ENCODE measurements at places on chromosomes 2 and 18. TPM values are rescaled to one million over a fixed set of nuclear protein-coding genes. Genes with fewer than 3 reads are reported as not detected.
A peak's percentile ranks its signal among the peaks of the same experiment; 100 is the strongest.

DNA sequence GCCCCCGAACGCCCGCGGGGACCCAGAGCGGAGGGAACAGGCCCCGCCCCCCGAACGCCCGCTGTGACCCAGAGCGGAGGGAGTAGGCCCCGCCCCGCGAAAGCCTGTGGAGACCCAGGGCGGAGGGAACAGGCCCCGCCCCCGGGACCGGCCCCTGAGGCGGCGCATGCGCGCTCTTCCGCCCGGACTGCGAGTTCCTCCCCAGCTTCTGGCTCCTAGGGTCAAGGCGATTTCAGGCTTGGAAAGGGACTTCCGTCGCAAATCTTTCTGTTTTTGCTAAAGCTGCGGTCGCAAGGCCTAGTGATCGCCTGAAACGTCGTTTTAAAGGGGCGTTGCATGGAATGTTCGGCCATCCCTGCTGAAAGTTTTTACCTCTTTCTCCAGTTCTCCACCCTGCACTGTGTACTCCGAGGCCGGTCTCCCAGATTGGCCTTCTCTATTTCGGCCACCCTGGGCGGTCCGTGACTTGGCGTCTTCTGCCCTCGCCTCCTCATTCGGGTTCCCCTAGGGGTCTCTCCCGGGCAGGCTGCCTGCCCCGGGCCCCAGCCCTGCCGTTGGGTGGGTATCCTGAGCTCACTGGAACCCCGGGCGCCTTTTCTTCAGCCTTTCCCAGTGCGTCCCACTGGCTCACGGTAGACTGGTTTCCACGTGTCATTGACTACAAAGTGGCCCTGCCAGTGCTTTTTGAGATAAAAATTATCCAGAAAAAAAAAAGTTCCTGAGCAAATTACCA lies 372 bp upstream of the WDSUB1 start:
- DNase-seq: peak; percentile 86

DNA sequence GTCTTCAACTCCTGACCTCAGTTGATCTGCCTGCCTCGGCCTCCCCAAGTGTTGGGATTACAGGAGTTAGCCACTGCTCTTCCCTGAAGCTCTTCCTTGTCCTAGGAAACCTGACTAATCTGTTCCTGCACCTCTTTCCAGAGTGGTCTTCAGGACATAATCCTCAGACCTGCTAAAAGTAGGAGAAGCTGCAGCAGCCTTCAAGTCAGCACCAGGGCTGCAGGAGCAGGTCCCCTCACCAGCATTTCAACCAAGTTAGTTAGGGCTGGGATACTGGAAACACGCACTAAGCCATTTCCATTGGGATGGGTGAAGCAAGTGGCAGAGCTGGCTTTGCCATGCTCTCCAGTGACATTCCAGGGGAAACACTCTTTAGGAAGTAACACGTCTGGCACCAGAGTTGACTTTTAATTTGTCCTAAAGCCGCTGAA lies 9.9 kb downstream of the NCL start:
- DNase-seq: no peak

GBX2 gene
- total RNA-seq: not detected

- DNase-seq: no peak
Measured at GRCh38 chr2:181973171-181973783, 12.4 kb upstream of the PPP1R1C start.

DNA sequence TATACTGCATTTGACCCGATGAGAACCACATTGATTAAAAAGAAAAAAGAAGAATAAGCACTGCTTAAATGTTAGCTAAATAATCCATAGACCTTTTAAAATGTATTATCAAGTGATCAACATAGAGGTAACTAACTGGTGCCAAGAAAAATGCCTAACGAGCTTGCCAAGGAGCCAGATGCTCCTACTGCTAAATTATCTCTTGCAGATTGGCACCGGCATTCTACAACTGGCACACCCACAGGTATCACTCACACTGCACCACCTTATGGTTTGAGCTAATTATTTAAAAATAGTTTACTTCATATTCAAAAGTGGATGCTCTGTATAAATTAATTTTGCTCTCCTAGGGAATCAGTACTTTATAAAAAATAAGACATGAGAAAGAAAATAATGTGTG lies 341.6 kb upstream of the CDH7 start:
- no peak for DNase-seq

DNA sequence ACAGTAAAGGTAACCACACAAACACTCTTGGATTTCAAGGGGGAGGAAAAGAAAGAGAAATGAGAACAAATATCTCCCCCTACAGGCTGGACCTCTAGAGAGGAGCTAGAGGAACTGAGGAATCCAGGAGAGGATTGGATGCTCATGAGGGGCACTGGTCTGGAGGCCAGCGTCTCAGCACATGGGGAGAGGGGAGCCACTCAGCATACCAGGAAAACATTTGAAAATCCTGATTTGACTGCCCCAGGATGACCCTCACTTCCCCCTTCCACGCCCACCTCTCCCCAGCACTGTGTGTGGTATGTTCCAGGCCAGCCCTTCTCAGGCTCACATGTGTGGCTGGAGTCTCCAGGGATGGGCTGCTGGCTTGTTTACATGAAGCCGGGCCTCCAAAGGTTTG lies 396.8 kb upstream of the ID2 start:
- peak; percentile 15 for DNase-seq

GRCh38 chr2:148590612-148591011 lies 53.9 kb upstream of the EPC2 start:
- DNase-seq: no peak

DNA sequence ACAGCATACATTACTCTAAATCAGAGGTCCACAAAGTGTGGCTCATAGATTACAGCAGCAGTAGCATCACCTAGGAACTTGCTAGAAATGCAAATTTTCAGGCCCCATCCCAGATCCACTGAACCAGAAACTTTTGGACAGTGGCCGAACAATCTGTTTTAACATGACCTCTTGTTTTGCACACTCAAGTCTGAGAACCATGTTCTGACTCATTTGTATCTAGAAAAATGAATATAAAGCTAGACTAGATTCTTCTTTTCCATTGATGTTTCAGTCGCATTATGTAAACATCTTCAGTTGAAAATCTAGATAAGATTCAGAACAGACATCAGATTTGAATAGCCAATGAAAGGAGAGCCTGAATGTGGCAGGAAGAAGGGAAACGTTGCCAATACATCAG lies 608.8 kb downstream of the LRP1B start:
- DNase-seq: peak; percentile 4

GRCh38 chr2:105403783-105404698 lies 5.2 kb upstream of the FHL2 start:
- peak; percentile 100 for DNase-seq

- DNase-seq: no peak
Measured at GRCh38 chr2:11990576-11990975, 244.1 kb downstream of the LPIN1 start.

DNA sequence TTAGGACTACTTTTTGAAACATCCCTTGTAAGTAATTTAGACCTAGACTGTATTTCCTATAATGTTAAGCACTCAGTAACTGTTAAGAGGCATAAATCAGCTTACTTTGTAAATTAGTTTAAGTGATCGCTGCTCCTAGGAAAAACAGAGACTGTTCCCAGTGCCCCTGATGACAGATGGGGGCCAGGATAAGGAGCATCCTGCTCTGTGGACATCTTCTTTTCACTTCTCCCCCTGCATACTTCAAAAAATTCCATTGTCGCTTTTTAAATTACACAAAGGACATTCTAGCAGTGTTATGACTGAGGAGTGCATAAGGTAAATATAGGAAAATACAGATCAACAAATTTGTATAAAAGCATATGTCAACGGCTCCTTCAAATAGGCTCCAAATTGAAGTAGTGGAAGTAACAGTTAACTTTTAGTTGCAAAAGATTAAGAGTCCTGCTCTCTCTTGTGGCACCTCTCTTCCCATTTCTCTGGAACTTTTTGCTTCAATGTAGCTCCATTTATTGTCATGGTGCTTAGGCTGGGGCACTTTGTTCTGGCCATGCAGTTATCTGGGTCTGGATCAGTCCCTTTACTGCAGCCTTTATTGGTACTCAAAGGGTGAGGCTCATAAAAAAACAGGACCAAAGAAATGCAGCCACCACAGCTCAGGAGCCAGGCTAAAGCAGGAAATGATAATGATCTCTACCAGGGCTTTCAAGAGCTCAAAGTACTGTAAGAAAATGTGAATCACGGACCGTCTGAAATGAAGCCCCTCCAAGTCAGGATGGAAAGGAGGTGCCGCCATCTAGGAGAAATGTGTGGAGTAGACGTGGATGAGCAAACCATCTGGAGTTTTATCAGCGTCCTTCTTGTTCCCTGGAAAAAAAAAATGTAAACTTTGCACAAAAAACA lies 162.1 kb upstream of the ZNF516 start:
- no peak for DNase-seq

DNA sequence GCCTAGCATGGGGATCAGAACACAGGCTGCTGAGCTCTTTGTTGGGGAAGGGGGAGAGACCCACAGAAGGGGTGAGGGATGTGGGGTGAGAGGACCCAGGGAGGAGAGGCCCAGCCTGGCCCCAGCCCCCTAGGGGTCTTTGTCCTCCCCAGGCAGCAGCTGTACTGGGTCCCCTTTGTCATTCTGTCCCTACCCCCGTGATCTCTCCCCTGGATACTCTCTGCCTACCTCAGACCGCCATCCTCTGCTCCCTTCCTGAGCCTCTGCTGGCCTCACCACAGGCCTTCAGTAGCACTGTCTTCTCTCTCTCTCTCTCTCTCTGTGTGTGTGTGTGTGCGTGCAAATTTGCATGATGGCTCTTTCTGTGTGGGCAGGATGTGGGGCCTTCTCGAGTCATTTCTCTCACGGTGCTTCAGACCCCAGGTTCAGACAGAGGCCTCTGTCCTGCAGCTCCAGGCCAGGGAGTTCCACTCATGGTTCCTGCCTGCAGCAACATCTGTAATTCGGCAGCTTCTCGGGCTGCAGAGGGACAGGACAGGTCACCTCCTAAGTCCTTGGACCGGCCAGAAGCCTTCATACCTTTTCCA lies 1.4 kb downstream of the PSD4 start:
- no peak for DNase-seq

RAX gene
- total RNA-seq: not detected

Data from renal cortical epithelial cell (primary cell).